ENCODE measurements at places on chromosomes 6 and 20.

GRCh38 chr6:10315034-10315433, 99.8 kb downstream of the TFAP2A start:
- no peak for DNase-seq

DNA sequence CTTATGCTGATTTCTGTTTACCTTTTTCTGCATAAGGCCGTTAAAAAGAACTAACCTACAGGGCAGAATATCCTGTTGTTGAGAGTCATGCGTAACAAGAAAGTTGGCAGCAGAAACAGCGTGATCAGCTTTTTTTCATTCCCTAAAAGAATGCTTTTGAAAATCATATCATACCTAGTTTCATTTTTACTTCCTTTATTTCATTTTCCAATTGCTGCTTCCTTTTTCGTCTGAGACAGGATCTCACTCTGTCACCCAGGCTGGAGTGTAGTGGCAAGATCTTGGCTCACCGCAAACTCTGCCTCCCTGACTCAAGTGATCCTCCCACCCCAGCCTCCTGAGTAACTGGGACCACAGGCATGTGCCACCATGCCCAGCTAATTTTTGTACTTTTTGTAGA, 4.1 kb downstream of the CALHM6 start:
- no peak for DNase-seq

DNA sequence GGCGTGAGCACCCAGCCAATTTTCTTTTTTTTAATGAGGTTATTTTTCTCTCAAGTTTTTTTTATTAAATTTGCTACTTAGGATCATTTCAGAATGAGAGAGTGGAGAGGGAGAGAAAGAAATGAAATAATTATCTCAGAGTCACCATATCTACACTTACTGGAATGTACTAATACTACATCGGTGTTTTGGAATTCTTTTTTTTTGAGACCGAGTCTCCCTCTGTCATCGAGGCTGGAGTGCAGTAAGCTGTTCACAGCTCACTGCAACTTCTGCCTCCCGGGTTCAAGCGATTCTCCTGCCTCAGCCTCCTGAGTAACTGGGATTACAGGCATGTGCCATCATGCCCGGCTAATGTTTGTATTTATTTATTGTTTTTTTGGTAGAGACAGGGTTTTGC, 27.8 kb downstream of the ANKRD6 start:
- no peak for DNase-seq

DNA sequence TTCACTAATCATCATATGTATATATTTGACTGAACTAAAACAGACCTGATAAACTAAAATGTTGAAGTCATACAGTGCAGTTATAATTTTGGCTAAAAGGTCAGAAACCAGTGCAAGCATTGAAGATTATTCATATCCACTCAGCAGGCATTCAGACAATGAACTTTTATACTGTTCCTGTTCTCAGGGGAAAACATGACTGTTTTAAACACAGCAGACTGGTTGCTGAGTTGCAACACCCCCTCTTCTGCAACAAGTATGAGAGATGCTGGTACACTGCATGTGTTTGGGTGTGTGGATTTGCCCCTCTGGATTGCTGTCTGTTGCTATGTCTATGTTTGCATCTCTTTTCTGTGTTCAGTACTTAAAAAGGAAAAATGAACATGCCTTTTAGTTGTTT, 206.8 kb downstream of the EYA4 start:
- DNase-seq, result no peak

DNA sequence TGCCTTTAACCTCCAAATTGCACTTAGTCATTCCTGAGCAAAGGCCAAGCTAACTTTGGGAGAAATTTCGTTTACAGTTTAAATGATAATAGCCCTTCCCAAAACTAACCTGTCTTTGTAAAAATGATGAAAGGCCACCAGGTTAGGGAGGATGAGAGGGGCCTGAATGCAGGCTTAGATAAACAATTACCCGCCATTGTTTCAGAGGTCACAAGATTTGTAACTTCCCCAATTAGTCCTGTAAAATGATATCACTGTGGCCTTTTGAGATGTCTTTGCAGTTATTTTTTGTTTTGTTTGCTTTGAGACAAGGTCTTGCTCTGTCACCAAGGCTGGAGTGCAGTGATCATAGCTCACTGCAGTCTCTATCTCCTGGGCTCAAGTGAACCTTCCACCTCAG, 26.3 kb downstream of the GNL1 start:
- no peak for DNase-seq

GRCh38 chr6:83962582-83962981, 71.0 kb upstream of the MRAP2 start:
- DNase-seq, result no peak

DNA sequence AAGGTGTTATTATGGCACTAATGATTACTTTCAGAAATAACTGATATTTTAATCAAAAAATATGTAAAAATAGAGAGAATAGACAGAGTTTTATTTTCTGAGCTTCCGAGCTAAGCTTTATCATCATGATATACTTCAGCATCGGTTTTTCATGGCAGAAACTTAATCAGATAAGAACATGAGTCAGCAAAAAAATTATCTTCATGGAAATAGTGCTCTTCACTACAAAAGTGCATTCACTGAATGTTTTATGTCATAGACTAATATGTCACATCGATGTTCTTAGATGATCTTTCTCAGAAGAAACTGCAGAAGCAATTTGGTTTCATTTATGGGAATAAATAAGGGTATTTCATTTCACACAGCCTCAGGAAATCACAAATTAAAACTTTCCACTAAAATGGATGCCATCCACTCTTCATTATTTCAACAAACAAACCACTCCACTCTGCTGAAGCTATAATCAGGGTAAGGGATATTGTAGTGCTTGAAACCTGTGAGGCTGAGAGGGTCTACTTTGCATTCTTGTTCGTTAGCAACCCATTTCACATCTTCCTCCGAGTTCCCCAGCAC, 10.2 kb upstream of the MAP3K7 start:
- DNase-seq, result no peak

DNA sequence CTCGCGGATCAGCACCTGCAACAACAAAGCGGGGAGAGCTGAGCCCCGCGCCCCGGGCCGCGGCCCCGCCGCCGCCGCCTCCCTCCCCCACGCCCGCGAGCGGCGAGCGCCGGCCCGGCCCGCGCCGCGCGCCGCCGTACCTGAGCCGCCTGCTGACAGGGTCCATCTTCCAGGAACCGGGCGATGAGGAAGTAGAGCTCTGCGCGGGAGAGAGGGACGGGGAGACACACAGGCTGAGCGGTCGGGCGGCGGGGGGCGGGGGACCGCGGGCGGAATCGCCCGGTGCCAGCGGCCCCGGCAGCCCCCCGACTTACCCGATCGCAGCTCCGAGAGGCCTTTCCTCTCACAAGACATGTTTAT, 359 bp downstream of the PHIP start:
- DNase-seq, result no peak

DNA sequence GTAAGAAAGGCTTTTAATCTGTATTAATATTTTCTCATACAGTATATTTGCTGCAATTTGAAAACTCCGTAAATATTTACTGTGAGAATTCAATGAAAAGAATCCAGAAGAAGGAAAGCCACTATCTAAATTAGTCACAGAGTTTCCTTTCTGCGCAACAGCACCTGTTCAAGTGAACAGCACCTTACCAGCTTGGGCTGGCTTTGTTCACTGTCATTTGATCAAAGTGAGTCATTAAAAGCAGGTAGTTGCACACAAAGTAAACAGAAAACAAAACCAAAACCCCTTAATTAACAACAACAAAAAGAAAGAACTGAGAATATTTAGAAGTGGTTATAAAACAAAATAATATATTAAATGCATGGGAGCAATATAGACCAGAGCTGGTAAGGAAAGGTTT, 12.8 kb downstream of the SMLR1 start:
- no peak for DNase-seq

GRCh38 chr20:57434390-57434700, 43.1 kb downstream of the RBM38 start:
- DNase-seq, result no peak

DNA sequence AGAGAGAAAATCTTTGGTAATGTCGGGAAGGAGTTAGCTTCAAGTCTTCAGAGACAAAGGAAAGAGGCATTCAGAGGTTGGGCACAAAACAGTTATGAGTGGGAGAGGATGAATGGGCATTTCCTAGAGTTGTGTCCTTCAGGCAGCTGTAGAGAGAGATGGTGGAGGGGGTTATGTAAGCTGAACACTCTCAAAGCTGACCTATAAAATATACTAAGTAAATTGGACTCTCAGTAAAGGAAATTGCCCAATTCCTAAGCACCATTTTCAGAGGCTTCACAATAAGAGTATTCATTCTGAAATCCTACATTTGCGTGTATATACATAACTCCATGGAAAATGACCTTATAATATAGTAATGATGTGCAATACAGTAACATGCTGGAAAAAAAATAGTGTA, 161.2 kb downstream of the KCNQ5 start:
- no peak for DNase-seq

- no peak for DNase-seq
Measured at GRCh38 chr20:49319208-49319809, 41.5 kb upstream of the ZNFX1 start.

DNA sequence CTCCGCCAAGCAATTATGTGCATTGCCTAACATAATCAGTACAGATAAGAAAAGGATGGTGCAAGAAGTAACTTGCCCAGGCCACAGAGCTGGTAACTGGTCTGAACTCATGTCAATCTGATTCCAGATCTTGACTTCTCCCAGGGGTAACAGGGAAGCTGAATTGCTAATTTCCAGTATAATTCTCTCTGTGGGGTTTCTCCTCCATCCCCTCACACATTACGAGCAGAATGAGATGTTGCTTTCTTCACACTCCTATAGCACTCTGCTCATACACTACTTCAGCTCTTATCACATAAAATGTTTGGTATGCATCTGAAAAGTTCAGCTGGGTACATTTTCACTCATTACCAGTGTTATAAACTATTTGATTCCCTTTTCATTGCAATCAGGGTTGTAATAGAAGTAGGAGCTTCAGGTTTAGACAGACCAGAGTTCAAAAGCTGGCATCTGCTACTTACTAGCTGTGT, 24.0 kb upstream of the LRRC1 start:
- DNase-seq, result no peak

DNA sequence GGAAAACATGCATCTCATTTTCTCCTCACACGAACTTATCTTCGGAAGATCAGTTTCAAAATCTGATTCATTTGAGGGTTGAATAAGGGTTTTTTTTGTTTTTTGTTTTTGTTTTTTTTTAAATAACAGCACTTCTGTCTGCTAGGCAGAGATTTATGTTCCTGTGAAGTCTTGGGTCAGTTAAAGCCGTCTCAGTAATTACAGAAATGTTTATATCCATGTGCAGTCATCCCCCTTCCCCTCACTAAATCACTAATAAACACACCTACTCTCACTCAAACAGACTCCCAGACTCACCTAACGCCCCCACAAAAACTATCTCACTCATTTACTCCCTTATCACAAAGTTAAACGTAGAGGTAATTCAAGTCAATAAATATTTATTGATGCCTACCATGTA, 214.2 kb upstream of the SUPT3H start:
- no peak for DNase-seq

DNA sequence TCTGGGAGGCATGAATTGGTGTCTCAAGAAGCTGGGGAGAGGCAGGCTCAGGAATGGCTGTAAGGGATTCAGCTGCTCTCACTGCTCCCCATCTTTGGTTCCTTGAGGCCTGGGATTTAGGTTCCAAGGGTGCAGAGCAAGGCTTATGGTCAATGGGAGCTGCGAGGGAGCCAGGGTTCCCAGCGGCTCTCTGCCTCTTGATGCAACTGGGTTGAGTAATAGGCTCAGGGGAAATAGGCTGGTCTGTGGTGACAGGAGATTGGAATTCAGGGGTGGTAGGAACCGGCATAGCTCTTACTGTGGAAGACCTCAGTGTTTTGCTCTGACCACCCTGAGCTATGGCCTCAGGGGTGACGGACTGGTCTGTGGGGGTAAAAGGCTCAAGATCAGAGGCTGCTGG, 13.0 kb upstream of the NRM start:
- DNase-seq, result no peak

- DNase-seq, result no peak
Measured at GRCh38 chr6:23077772-23078171, 508.4 kb downstream of the HDGFL1 start.

DNA sequence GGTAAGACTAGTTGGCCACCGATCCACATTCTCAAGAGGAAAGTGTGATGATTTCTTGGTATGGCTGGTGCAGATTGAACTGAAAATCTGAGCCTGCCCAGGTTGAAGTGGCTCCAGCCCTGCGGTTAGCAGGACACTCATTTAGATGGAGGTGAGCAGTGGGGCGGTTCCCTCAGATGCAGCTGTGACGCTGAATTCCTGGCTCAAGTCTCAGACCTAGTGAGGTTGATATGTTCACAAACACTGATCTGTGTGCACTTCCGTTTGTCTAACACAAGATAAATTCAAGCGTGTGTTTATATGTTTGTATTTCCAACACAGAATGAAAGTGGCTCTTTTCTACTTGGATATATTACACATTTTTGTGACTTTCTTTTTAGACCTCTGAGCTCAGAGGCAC, 83.4 kb upstream of the FRMD1 start:
- DNase-seq, result no peak

- DNase-seq, result no peak
Measured at GRCh38 chr6:168537540-168537884, 96.5 kb downstream of the SMOC2 start.

- DNase-seq, result no peak
Measured at GRCh38 chr6:139588734-139589593, 214.5 kb upstream of the CITED2 start.

GRCh38 chr6:143087856-143088255, 27.2 kb downstream of the AIG1 start:
- no peak for DNase-seq

- DNase-seq, result no peak
Measured at GRCh38 chr6:155316419-155316818, 2.1 kb upstream of the TFB1M start.

GRCh38 chr6:91099479-91099878, 512.6 kb upstream of the MAP3K7 start:
- no peak for DNase-seq

DNA sequence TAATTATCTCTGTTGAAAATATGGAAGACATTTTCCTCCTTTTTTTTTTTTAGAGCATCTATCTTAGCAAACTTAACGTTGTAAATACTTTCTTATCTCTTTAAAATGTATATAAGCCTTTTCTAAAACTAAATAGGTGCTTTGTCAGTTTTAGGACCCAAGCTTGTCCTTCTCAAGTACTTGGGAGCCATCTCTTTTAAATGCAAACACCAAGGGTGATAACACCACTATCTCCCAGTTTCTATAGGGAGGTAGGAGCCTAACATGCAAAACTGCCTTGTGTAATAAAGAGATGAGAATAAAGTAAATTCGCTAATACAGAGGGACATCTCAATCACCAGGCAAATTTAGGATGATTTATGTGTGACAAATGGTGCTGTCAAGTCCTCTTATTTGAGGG, 157.0 kb upstream of the FAM83B start:
- no peak for DNase-seq

- DNase-seq, result no peak
Measured at GRCh38 chr6:166533205-166533824, 53.2 kb downstream of the RAMACL start.

- DNase-seq, result no peak
Measured at GRCh38 chr20:24768713-24769601, 180.1 kb upstream of the CST7 start.

GRCh38 chr6:143620447-143620846, 57.3 kb upstream of the PHACTR2 start:
- DNase-seq, result no peak

GRCh38 chr20:47821481-47822100, 36.3 kb upstream of the SULF2 start:
- no peak for DNase-seq

Data from amygdala (tissue), 56 donors.